ENCODE measurements at places on chromosomes 1 and 21. TPM values are rescaled to one million over a fixed set of nuclear protein-coding genes. Genes with fewer than 3 reads are reported as not detected.

The S100A8 gene
- 983 TPM for total RNA-seq

The CCDC17 gene
- 7.6 TPM for total RNA-seq

The CCDC24 gene
- total RNA-seq = 6.2 TPM

GRCh38 chr1:44261962-44262361 lies 48.7 kb downstream of the DMAP1 start:
- no peaks in the 10 kb centered on the region for H3K36me3 ChIP-seq
- no peak overlapping the region for H3K27ac ChIP-seq
- H3K27me3 ChIP-seq = no peaks in the 10 kb centered on the region
- no peak for DNase-seq
- H3K4me1 ChIP-seq = peaks cover 47% of the 10 kb centered on the region
- no peak overlapping the region for H3K4me3 ChIP-seq

- H3K36me3 ChIP-seq = no peaks in the 10 kb centered on the region
- no peaks in the 10 kb centered on the region for H3K27me3 ChIP-seq
- H3K4me3 ChIP-seq = no peak overlapping the region
- H3K4me1 ChIP-seq = peaks cover 67% of the 10 kb centered on the region
- no peak for DNase-seq
Measured at GRCh38 chr1:21313203-21313885, 23.1 kb upstream of the ECE1 start.

GRCh38 chr1:198649232-198649967 lies 10.6 kb downstream of the PTPRC start:
- peaks cover 92% of the 10 kb centered on the region for H3K4me1 ChIP-seq
- H3K27me3 ChIP-seq = no peaks in the 10 kb centered on the region
- H3K4me3 ChIP-seq = no peak overlapping the region
- no peak for DNase-seq
- peak overlapping the region; percentile 87 for H3K27ac ChIP-seq

DNA sequence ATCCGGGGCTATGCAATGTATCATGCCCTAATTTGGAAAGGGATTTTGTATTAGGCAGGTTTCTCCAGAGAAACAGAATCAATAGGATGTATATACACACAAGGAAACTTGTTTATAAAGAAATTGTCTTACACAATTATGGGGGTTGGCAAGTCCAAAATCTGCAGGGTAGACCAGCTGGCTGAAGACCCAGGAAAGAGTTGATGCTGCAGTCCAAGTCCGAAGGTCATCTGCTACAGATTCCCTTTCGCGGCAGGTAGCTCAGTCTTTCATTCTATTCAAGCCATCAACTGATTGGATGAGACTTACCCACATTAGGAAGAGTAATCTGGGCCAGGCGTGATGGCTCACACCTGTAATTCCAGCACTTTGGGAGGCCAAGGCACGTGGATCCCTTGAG lies 54.6 kb upstream of the CXADR start:
- no peak overlapping the region for H3K4me3 ChIP-seq
- no peaks in the 10 kb centered on the region for H3K4me1 ChIP-seq
- DNase-seq = no peak
- H3K36me3 ChIP-seq = no peaks in the 10 kb centered on the region
